ENCODE measurements at places on chromosomes 3 and 15.

DNA sequence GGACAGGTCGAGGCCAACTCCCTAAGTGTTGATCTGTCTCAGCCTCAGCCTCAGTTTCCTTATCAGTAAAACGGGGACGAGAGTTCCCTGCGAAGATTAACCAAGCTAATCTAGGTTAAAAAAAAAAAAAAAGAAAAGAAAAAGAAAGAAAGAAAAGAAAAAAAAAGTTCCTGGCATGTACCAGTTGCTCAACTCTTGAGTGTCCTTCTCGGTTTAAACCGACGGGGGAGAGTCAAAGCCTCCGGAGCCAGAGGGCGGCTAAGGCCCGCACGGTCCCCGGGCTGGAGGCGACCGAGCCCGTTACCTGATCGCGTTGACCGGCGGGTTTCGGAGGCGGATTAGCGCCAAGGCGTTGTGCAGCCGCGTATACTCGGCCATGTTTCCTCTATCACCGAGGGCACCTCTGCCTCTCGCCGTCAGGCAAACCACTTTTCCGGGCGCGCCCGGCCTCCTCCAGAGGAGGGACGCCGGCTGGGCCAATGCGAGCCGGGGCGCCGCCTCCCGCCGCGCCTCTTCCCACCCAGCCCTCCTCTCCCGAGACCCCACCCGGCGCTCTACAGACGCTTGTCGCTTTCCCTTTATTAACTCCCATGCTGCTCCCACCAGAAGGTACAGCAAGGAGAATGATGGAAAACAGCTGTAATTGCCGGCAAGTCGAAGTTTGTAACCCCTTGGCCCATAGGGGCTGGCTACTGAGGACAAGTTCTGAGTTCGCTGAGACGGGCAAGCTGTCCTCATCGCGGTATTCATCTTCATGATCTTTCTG, at the start of gene EHHADH:
TSS of gene EHHADH (minus strand) at position 405 of the 766 bp plus-strand sequence. CDS start at position 378, 27 bp downstream.
- DNase-seq: peak; percentile 52

GRCh38 chr15:48103647-48104046, 17.1 kb upstream of the SLC24A5 start:
- DNase-seq: no peak

DNA sequence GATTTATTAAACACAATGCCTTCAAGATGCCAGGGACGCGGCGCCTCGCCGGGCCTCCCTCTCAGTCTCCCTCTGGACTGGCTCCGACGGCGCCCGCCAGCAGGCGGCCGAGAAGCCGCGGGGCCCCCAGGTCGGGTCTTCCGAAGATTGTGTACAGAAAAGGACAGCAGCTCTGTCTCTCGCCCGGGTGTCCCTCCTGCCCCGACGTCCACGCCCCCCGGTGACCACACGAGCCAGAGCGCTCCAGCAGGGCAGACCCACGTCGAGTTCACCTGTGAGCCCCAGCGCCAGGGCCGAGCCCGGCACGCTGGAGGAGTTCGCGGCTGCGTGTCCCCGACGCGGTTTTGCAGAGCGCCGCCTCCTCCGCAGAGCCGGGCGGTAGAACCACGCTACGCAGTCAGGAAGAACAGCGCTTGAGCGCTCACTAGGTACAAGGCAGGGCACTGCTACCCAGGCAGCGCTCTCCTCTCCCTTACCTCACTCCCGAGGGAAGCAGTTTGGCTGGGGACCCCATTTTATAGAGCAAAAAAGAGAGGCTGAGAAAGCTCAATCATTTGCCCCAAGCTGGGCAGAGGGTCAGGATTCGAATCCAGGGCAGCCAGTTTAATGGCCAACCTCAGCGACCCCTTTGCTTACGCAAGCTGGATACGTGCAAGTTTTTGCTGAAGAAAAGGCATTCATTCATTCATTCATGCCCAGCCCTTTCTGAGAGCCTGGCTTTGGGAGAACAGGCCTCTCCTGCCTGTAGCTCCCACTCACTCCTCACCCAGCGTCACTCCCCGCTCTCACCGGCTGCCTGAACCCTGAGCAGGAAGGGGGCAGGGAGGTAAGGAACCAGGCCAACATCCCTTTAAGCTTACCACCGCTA, 3.0 kb upstream of the TLE3 start:
- DNase-seq: peak; percentile 76

GRCh38 chr3:110381992-110382391, 689.6 kb upstream of the NECTIN3 start:
- no peak for DNase-seq

DNA sequence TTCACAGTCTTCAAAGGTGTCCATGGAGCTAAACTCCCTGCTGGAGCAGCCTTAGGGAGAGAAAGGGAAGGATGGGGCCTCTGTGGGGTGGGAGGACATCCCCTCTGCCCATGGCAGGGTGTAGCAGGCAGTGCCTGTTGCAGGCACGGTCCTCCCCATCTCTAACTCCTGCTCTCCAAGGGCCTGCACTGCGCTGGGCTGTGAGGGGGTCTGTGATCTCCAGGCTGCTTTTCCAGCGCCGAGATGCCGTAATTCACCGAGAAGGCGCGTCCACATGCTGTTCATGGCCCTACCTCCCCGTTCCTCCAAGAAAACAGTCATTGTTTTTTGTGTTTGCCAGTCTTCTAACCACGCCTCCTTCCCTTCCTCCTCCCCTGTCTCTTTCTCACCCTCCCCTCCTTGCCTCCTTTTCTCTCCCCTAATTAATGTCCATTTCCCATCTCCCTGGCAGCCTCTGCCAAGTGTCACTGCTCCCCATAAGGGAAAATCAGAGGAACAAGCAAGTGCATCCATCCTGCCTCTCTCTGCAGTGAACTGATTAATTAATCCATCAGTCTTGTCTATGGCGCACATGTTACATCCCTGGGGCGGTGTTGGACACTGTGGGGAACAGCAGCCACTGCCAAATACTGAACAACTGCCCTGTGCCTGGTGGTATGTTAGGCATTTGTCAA, 17.7 kb upstream of the LAMP3 start:
- DNase-seq: no peak

GRCh38 chr15:83899670-83900069, 245.7 kb downstream of the ADAMTSL3 start:
- no peak for DNase-seq

GRCh38 chr3:9947025-9947995, 4.9 kb downstream of the PRRT3 start:
- DNase-seq: no peak

DNA sequence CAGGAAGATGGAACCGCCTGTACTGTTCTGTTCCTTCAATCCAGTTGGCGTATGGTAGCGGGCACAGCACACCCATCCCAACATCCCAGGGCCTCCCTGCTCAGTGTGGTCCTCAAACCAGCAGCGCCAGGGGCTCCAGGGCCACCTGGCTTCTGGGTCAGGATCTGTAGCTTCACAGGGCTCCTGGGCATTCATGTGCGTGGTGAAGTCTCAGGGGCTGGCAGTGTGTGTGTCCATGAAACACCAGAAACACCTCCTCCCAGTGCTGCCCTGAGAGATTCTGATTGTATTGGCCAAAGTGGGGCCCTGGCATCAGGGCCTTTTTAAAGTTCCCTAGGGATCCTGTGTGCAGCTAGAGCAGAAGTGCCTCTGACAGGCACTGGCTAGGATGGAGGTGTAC, 42.1 kb downstream of the ABTB1 start:
- DNase-seq: no peak

- DNase-seq: no peak
These were observed 1097.2 kb downstream of the FHIT start for GRCh38 chr3:60154011-60154410.

- DNase-seq: no peak
These were observed at the start of gene PLSCR5 for GRCh38 chr3:146605106-146605505. Gene PLSCR5 (minus strand): TSS chr3:146605346. CDS start chr3:146605212, 134 bp downstream.

GRCh38 chr15:88098361-88098760, 158.2 kb downstream of the NTRK3 start:
- no peak for DNase-seq

- no peak for DNase-seq
These were observed 61.8 kb downstream of the NPTN start for GRCh38 chr15:73571346-73571745.

DNA sequence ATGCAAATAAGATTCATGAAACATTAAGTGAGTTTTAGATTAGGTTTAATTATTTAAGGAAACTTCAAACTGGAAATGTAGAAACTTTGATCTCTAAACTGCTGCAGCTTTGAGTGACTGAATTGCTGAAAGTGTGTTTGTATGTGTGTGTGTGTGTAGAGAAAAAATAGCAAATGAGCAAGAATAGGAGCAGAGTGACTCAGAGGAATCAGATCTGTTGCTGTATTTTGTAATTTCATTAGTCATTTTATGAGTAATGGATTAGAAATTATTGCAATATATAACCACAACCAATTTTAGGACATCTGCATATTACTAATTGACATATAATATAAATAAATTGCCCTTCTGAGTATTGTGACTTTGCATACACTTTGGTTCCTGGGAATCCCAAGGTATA, 52.8 kb upstream of the SLC9A9 start:
- no peak for DNase-seq

DNA sequence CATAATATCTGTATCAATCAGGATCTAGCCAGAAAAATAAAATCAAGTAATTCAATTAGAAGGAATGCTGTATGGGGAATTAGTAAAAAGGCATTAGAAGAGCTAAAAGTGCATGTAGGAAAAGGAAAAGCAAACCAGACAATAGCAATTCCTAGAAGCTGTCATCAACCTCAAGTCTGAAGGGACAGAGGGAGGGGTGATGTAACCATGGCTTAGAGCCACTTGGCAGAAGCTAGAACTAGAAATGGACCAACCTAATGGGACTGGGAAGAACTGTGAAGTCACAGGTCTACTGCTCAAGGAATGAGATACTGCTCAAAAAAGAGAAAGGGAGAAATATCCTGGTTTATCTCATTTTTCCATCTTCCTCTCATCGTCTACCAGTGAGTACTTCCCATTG, 590.7 kb upstream of the SGO1 start:
- no peak for DNase-seq

DNA sequence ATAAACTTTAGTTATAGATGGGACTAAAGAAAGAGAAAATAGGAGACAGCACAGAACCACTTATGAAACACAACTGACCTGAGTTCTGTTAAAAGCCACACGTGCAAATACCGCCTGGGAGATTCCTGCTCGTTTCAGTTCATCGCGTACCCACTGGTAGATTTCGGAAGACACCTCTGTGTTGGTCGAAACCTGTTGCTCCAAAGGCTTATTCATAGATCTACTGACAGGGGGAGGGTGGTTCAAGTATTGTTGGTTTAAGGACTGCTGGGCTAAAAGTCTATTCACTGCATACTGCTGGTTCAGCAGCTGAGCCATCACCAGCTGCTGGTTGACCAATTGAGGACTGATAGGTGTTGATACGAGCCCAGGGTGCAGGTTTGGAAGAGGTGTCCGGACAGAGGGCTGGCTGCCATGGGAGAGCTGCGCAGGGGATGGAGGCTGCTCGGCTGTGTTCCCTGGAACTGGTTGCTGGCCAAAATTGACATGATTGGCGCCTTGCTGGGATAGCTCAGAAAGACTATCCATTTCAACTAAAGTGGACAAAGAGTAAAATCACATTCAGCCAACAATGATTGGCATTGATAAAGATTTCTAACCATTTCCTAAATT, 30.6 kb downstream of the SATB1 start:
- DNase-seq: no peak

DNA sequence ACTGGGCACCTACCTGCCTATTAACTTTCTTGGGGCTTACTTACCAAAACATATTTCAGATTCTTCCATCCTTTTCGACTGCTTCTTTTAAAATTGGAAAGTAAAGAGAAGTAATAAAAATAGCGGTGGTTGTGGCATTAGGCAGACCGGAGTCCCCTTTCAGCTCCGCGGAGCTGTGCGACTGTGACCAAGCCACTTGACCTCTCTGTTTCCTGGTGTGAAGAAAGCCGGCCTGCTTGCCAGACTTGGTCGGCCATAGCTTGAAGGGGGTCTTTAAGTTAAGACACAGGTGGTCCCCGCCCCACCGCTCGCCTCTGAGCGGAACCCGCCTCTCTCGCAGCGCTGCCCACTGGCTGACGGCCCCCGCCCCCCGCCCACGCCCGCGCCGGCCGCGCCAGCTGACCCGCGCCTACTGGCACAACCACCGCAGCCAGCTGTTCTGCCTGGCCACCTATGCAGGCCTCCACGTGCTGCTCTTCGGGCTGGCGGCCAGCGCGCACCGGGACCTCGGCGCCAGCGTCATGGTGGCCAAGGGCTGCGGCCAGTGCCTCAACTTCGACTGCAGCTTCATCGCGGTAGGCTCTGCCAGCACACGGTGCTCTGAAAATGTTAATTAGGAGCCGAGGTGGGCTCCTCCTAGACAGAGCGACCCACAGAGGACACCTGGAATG, 18.3 kb downstream of the NOX5 start:
- DNase-seq: no peak

DNA sequence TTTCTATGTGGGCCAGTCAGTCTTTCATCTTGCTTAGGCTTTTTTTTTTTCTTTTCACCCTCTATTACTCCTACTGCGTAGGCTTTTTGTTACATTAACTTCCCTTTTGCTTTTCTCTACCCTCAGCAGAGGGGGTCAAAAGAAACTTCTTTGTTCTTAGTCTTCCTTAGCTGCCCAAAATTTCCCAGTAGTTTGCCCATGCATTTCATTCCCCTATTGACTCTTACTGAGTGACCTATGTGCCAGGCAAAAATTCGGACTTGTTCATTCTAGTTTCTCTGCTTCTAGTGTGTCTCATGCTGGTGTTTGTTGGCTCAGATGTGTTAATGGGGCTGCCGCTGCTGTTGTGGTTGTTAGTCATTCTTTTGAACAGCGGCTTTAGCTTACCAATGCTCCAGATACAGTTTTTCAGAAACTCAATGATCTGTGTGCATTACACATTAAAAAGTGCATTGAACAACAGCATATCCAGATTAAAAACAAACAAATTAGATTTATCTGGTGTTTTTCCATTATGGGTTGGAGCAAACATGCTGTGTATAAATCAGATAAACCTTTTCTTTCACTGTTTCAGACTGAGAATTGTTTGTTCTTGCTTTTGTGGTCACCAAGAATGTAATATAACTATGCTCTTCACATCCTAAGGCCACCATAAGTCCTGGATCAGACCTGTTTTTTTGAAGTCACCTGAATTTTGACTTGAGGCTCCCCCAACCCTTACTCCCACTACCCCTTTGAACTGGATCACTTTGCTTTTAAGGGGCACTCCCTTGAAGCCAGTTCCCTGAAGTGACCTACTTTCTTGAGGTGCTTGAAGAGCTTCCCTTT, 43.1 kb downstream of the PDE8A start:
- DNase-seq: no peak

GRCh38 chr3:81838457-81838856, 77.0 kb upstream of the GBE1 start:
- DNase-seq: no peak

- no peak for DNase-seq
These were observed 789 bp upstream of the SEMA6D start for GRCh38 chr15:47716516-47716915.

DNA sequence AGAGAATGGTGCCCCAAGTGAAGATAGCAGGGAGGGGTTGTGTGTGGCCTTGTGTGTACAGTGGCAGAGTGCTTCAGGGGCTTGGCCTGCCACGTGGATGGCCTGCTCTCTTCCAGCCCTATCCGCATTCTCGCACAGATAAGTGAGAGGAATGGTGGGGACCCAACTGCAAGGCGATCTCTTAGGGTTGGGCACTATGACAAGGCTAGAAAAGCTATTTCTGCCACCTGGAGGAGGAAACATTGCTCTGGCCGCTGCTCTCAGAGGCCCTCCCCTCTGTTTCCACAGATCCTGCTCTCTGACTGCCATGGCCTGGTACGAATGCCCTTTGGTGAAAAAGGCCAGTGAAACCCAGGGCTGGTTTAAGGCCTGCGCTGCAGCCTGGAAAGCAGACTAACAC, 20.6 kb downstream of the EEFSEC start:
- DNase-seq: no peak

- no peak for DNase-seq
These were observed 9.9 kb downstream of the RBP1 start for GRCh38 chr3:139529662-139530061.

- no peak for DNase-seq
These were observed 182.5 kb downstream of the NFKBIZ start for GRCh38 chr3:102031834-102032233.
